Posterior vena cava (tissue), 2 donors: ENCODE measurements at places on chromosomes 5 and 9. TPM values are rescaled to one million over a fixed set of nuclear protein-coding genes. Genes with fewer than 3 reads are reported as not detected.

DNA sequence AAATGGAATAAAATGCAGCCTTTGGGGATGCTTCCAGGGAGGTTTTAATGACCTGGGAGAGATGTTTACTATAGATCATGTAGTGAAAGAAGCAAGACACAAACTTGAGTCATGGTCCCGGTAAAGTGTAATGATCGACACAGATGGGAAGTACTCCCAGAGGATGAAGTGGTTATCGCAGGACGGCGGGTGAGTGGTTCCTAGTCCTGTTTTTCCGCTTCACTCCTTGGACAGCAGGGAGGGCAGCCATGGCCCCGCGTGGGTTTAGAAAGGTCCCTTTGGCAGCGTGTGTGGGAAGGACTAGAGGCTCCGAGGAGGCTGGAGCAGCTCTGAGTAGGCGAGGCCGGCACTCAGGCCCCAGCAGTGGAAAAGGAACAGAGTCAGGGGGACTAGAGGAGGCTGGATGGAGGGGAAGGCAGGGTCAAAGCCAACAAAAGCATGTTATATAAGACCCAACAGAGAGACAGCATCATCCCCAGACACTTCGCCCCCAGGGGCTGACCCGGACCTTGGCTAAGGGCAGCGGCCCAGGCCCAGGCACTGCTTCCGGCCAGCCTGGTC lies 49.2 kb upstream of the STXBP1 start:
- DNase-seq, result no peak

ROR2 gene
- 28.4 TPM for total RNA-seq

DNA sequence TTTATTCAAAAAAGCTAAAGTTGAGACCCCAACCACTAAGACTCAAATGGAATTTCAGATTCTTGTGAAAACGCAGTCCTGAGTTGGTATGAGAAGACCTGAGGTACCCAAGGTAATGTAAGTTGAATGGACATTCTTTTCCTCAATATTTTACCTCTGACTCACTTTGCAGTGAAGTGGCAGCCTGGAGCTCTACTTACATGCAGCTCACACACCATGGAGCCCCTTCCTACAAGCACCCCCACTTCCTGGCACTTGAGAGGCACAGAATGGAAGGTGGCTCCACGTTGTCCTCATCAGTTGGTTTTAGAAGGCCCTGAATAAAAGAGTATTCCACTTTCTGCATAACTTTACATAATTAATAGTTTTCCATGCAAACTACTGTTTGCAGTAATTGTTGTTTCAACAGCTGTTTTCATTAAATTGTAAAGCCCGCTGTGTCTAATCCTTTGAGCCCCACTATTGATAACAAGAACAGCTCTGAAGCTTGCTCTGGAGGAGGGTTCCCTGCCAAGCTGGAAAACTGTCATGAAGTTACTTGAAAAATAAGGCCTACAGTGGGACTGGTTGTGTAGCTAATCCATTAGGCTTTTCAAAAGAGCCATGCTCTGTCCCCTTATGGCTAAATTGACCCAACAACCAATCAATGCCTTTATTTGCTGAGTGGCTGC lies 102.2 kb upstream of the SPATA31D4 start:
- DNase-seq, result no peak

DNA sequence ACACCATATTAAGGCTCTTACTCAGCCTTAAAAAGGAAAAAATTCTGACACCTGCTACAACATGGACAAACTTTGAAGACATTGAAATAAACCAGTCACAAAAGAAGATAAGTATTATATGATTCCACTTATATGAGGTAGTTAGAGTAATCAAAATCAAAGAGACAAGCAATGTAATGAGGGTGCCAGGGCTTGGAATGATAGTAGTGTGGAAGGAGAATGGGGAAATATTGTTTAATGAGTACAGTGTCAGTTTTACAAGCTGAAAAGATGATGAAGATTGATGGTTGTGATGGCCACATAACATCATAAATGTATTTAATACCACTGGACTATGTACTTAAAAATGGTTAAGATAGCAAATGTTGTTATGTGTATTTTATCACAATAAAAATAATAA lies 485.7 kb downstream of the SPATA31D1 start:
- DNase-seq, result no peak

GRCh38 chr9:29514336-29514735 lies 1941.1 kb upstream of the C9orf72 start:
- peak; percentile 52 for DNase-seq

DNA sequence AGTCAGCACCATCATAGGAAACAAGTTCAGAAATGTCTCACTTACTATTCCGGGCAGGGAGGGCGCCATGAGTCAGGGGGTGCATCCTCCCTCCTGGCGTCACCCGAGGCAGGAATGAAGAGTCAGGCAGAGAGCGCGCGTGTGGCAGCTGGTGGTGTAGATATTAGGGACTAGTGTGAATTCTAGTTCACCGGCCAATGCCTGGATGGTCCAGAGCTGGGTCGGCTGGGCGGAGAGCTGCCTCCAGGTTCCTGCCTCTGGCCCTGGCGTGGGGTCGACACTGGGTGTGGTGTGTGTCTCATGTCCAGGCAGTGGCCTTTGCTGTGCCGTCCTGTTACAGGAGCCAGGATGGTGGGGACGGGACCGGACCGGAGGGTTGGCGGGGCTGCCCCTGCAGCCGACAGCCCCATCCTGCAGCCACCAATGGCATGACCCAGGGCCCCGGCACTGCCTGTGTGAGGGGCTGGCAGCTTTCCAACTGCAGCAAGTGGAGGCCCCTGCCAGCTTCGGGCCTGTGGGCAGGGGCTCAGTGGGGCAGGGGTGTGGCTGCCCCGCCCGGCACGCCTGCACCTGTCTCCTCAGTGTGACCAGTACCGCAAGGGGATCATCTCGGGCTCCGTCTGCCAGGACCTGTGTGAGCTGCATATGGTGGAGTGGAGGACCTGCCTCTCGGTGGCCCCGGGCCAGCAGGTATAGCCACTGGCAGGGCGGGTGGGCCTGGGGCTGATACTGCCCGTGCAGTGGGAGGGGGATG lies 9.1 kb downstream of the DIPK1B start:
- DNase-seq, result peak; percentile 88

DNA sequence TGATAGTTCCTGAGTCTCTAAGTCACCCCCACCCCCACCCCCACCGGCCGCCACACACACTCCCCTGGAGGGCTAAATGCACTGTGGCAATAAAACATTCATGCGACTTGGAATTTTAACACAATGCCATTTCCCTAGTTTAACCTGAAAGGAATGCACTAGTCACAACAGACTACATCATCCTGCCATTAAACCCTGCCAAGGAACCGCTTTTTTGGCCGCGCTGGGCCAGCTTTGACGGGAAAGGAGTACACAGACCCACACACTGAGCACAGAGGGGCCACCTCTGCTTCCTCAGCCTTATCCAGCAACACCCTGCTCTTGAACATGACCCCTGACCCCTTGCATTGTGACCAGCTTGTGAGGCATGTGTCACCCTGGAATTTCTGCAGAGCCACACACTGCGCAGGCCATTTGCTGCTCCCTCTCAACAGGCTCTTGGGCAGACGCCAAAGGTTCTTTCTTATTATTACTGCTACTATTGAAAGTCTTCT lies 165.3 kb downstream of the BNC2 start:
- peak; percentile 96 for DNase-seq

DNA sequence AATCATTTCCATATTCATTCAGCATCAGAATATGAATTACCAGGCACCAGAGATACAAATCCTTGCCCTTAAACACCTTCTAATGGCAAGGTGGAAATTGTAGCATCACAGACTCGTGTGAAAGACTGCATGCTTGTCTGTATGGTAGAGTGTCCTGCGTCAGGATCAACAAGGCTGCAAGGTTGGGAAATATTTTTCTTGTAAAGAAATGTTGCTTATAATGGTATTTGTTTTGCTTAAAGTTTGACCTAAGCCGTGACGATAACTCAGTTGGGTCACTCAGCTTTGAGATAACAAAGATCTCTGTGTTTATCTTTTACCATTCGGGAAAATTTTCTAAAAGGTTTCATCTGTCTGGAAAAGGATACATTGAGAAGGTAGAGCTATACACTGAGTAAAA lies 87.6 kb downstream of the BASP1 start:
- DNase-seq, result no peak

- DNase-seq, result no peak
Observed at GRCh38 chr5:90897618-90898017, 339.0 kb downstream of the ADGRV1 start.

DNA sequence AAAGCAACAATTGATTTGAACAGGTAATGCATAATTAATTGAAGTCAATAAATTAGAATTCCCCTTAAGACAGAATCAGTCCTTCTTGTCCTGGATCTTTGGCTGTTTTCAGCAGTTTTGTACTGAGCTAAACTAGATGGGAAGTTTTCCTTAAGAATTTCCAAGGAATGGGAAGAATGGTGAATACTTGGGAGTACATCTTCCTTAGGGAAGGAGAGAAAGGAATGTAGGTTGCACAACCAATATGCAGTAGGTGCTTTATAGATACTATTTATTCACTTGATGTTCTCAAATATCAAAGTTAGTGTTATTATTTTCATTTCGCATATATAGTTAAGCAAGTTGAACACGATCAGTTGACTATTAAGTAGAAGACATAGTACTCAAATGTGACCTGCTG lies 183.5 kb upstream of the MAP1B start:
- no peak for DNase-seq

DNA sequence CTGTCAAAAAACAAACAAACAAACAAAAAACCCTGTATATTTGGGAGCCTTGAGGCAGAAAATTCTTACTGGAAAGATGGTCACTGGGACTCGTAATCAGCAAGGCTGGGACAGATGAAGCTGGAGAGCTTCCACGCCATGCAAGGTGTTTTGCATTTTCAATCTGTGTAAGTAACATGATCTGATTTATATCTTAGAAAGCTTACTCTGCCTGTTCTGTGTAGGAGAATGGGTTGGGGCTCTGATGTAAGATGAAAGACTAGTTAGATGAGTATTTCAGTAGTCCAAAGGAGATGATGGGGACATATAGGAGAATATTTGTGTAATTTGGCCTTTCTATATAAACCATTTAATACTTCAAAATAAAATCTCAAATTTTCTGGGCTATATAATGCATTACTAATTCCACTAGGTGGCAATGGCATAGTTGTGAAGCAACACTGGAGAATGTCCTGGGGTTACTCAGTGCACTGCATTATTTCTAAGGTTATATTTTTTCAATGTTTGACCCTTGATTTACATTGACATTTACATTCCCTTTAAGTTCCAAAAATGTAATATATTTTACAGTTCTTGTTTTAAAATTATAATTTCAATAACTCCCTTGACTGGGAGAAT lies 21.9 kb upstream of the FSD1L start:
- no peak for DNase-seq

EGFLAM gene
- 6.4 TPM for total RNA-seq

KIF12 gene
- total RNA-seq, result not detected
